ENCODE measurements at places on chromosomes 12 and 14. TPM values are rescaled to one million over a fixed set of nuclear protein-coding genes. Genes with fewer than 3 reads are reported as not detected.

GRCh38 chr14:36173161-36173560 is 3.4 kb downstream of the PTCSC3 start:
- no peak for DNase-seq

- no peak for DNase-seq
These were observed 31.7 kb downstream of the GRIP1 start for GRCh38 chr12:66647034-66647691.

- peak; percentile 68 for DNase-seq
These were observed 628 bp downstream of the SNRPF start for GRCh38 chr12:95859344-95859816.

- no peak for DNase-seq
These were observed 155.1 kb upstream of the PRICKLE1 start for GRCh38 chr12:42744539-42745182.

- DNase-seq, result no peak
These were observed 115.4 kb upstream of the VRK1 start for GRCh38 chr14:96681829-96682228.

DNA sequence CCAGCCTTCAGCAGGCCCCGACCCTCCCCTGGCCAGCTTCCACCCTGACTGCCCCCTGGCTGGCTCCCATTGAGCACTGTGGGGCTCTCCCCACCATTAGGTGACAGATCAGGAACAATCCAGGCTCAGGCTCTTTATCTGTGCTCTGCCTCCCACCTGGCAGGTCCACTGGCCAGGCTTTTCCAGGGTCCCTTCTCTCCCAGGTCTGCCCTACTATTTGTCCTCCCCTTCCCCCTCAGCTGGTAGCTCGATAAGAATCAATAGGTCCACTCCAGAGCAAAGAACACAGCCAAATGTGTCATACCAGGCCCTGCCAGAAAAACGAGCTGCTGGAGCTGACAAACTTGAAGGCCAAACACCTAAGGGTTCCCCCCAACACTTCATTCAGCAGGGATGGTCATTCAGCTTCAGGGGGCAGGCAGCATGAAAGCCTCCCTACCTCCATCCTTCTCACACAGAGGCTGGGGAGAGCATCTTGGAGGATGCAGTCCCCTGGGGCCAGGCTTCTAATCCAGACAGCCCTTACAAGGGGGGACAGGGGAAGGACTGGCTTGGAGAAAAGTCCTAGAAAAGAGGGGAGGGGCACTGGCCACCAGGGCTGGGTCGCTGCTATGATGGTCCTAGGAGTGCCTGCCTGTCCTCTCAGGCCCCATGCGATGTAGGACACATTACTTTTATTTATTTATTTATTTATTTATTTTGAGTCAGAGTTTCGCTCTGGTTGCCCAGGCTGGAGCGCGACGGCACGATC is 1.9 kb upstream of the KRT18 start:
- peak; percentile 81 for DNase-seq

GRCh38 chr14:66850258-66850888 is 338.9 kb upstream of the GARIN2 start:
- DNase-seq, result no peak

DNA sequence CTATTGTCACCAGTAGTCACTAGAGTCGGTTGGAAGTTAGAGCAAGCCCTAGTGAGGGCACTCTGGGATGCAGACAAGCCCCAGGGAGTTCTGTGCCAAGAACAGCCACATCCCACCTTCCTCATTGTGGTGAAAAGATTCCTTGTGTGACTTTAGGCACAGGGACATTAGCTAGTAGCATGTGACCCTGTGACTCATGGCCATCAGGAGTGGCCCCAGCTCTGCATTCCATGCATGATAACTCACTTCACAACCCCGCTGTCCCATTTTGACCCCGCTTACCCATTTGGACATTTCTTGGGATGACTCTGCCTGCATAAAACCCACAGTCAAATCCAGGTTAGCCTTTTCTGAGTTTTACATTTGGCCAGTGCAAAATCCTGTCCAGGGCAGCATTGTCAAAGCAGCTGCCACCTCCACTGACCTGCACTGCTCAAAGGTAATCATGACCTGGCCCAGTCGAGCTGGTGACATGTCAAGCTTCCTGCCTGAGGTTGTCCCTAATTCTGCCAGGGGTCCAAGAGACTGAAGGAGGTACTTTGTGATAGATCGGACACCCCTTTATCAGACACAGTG is 430.5 kb downstream of the DPF3 start:
- DNase-seq, result no peak

SERPINA12 gene
- total RNA-seq, result not detected

LRRC43 gene
- total RNA-seq, result 1.4 TPM
